ENCODE measurements at places on chromosomes 7 and 10.

- DNase-seq = no peak
Observed at GRCh38 chr7:33201821-33202220, 72.5 kb downstream of the BBS9 start.

DNA sequence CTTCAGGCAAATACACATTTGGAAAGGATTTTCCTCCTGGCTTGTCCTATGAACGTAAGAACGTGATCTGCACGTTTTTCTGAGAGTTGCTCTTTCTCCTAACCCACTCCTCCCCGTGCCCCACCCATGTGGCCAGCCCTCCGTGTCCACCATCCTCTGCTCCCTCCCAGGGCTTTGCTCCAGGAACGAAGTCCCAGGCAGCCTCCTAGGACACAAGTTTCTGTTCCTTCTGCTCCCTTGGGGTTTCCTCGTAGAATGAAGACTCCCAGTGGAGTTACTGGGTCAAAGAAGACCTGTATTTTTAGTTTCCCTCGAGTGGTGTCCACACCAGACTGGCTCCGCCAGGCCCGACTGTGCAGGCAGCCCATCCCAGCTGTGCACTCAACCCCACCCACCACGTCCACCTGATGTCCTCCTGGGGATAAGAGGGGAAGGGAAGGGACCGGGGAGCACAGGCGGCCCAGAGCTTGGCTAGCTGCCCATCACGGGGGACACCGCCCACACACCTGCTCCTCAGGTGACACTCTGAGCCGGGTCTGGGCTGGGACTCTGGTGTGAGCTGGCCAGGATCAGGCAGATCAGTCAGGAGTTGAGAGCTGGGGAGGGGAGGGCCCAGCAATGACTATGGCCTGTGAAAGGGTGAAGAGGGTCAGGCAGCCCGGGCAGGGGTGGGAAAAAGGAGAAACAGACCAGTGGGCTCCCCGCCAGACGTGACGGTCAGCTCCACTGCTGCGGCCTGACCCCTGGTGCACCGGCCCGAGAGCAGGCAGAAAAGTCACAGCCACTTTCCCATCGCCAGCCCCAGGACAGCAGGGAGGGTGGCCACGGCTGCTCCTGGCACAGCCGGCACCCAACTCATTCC lies 54.3 kb upstream of the PPP2R2D start:
- no peak for DNase-seq

DNA sequence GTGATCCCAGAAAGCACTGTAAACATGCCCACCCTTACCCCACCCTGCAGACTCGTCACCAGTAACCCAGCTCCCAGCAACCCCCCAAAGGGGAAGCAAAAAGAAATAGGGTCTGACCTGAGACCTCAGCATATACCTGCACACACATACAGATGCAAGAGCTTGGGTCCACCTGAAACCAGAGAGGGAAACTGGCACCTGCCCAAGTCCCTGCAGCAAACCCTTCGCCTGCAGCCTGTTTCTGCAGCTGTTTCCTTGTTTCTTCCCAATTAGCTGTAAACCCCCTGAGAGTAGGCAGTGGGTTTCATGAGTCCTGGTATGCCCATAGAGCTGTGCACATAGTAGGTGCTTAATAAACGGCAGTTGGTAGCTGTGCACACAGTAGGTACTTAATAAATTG lies 140.5 kb downstream of the FGFR2 start:
- no peak for DNase-seq

DNA sequence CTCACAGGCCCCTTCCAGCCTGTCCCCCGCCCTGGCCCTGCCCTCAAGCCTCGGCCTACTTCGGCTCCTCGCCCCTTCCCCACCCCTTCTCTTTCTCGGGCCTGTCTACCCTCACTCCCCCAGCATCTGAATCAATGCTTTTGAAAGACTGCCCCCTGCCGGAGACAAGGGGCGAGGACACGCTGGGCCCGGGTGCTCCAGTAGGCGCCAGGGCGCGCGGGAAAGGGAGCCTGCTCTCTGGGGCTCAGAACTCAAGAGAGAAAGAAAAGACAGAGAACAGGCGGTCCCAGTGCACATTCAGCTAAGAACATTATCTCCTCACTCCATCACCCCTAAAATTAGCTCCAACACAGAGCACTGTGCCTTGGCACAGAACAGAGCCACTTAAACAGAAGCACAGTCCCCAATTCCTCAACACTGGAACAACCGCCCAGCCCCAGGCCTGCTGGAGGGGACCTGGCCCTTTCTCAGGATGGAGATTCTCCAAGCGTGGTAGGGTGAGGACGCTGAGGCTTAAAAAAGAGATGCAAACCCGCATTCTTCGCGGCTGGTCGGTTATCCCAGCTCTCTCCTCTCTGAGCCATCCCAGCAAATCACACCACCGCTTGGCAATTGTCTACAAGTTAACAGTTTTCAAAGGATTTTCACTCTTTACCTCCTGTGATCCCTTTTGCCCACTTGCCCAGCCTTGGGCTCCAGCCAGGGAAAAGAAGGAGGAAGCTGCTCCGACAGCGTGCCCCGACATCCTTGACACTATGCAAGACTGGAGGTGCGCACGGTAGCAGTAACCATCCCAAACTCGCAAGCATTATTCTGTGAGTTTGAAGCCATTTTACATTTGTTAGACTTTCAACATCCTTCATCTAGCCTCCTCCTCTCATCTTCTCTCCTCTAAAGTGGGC lies 2.1 kb downstream of the GIGYF1 start:
- peak; percentile 68 for DNase-seq

DNA sequence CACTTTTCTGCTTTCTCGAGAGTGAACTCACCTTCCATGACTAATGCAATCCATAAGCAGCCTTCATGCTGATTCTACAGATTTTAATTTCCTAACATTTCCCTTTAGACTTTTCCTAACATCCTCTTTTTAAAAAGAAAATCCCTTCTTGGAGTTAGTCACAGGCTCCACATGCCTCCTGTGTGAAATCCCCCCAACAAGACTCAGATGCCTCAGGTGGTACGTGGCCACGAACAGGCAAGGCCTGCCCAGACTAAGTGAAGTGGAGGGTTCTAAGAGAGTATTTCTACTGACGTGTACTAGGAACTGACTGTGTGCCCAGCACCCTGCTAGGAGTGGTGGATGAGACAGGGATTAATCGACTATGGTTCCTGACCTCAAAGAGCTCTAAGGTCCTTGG lies 125.9 kb upstream of the HPS1 start:
- no peak for DNase-seq

GRCh38 chr10:3068968-3069737 lies 1.8 kb downstream of the PFKP start:
- peak; percentile 38 for DNase-seq

DNA sequence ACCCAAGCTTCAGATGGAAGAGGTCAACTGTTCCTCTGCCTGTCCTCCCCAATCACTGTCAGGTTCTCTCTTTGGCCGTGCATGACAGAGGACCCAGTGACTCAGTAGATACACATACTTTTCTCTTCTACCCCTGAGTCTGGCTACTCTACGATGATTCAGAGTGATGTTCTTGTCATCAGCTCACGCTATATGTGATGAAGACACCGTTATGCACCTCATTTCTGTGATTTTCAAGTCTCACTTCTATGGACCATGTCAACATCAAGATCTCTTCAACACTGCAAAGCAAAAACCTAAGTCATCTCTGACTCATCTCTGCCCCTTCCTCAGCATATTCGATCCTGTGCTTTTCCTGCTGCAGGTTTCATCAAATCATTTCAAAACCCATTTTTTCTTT lies 76.6 kb upstream of the DGKI start:
- DNase-seq = no peak

DNA sequence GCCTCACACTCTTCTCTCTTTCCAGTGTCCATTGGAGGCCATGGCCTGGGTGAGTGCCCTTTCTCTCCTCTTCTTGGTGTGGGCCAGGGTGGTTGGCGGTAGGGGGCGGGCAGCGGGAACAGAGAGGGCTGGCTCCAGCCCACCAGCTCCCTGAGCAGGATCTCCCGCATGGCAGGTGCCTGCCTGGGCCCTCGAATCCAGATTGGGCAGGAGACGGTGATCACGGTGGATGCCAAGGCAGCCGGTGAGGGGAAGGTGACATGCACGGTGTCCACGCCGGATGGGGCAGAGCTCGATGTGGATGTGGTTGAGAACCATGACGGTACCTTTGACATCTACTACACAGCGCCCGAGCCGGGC lies 13.5 kb upstream of the ATP6V1F start:
- DNase-seq = no peak

DNA sequence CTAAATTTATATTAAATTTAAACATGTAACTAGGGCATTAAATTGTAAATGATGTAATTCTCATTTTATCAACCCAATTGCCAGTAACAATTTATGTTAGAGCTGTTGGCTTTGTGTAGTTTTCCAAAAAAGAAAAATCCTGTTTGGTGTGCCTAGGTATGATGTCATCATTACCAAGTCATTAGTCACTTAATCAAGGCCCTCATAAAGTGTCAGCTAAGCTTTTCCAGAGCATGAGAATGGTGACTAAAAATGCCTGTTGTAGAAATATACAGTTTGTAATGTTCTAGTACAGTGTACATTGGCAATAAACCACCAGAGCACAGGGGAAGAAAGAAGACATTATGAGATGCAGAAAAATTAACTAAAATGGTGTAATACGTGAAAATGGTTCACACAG lies 593.8 kb upstream of the ANKRD30A start:
- DNase-seq = no peak

DNA sequence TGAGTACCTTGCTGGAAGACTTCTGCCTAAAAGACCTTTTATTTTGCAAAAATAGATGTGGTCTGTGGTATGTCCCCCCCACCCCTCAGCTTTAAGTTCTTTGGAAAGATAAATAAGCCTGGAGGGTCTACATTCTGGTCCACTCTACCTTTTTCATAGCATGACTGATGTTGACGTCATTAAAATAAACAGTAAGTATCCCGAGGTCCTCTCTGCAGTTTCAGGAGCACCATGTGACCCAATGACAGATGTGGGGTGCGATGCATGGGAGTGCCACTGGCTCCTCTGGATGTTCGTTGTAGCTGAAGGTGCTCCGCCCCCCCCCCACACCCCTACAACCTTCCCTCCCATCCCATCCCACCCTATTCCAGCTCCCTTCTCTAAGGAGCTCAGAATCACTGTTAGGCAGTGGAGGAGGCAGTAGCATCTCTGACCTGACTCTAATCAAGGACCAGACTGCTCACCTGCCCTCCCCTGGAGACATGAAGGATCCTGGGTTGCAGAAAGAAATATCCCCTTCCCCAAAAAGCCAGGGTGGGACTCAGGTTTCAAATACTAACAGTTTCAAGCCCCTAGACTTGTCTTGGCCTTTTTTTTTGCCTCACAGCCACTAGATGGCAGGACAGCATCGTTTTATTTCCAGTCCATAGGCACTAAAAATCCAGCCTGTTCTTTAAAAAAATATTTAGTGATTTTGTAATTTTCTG lies 25.1 kb downstream of the CASP7 start:
- DNase-seq = peak; percentile 23

- no peak for DNase-seq
Observed at GRCh38 chr10:131571865-131572264, 260.3 kb upstream of the TCERG1L start.

GRCh38 chr10:35089611-35090161 lies 455 bp downstream of the CUL2 start:
- DNase-seq = no peak

- no peak for DNase-seq
Observed at GRCh38 chr7:129676017-129676897, 64.7 kb downstream of the NRF1 start.

DNA sequence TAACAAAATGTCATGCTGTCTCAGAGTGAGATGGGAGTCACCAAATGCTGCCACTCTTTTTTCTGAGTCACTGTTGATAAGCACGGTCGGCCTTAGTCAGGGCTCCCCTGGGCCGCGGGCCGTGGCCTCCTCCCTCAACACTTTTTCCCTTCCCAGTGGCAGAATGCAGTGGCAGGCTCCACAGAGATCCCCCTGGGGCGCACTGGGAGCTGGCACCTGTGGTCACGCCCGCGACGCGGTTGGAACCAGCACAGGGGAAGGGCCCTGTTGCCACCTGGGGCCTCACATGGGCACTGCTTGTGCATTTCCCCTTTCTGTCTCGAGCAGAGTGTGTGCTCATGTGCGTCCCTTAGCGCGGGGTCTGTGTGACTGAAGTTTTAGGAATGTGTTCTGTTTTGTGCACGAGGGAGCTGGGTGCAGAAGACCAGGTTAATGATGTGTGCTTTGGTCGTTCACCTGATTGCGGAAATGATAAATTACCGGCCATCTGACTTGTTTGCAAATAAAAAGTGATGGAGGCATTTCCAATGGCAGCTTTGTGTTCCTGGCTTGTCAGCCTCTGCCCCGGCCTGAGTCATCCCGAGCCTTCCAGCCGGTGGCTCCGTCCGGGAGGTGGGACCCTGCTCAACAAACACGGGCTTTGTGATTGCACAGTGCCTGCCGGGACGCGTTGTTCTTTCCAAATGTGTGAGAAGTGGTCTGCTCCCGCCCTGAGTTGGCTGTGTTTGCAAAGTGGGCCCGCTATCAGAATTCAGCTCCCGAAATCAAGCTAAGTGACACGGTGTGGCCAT lies 100.7 kb downstream of the NKX6-2 start:
- DNase-seq = no peak
